GM13976 (cell line): ENCODE measurements at places on chromosomes 1 and 21.
A peak's percentile ranks its signal among the peaks of the same experiment; 100 is the strongest.

DNA sequence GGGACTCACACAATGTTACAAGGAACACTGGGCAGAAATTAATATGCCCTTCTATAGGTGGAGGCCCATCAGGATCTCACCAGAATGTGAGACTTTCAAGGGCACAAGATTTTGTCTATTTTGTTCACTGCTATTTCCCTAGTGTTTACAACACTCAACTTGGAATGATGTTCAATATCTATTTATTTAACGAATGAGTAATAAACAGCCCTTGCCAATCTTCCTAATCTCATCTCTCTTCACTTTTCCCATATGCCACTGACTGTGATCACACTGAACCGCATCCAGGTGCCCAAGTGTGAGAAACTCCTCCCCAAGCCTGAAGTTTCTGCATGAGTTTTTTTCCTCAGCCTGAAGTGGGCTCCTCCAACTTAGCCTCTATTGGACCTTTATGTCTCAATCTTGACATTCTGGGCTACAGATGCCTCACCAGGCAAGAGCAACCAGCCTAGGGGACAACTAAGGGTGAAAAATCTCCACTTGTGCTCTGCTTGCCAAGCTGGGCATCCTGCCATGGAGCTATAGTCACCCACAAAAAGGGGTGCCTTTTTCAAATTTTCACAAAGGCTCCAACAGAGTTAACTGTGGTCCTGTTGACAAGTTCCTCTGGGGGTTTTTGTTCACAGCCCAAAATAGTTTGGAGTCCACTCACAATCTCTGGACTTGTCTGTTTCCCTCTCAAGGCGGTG lies 105.6 kb downstream of the PLPP3 start:
- no peak for DNase-seq

DNA sequence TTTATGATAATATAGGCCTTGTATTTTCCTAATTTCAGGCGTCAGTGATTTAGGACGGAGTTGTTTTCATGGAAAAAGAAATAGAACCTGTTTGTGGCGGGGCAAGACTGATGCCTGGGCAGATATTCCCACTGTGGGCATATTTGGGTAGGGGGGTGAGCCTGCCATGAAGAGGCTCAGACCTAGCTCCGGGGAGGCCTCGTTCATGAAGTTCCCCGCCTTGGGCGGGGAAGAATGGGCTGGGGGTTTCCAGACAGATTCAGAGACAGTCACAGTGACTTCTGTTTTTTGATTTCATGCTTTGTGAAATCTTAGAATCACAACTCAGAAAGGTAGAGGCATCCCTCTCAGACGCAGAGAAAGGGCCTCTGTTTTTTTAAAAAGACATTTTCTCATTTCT lies 36.1 kb downstream of the RUNX3 start:
- DNase-seq: peak; percentile 27

- no peak for DNase-seq
Measured at GRCh38 chr1:115495625-115496024, 146.1 kb upstream of the VANGL1 start.

- no peak for DNase-seq
Measured at GRCh38 chr1:18938707-18939070, 17.8 kb downstream of the IFFO2 start.

DNA sequence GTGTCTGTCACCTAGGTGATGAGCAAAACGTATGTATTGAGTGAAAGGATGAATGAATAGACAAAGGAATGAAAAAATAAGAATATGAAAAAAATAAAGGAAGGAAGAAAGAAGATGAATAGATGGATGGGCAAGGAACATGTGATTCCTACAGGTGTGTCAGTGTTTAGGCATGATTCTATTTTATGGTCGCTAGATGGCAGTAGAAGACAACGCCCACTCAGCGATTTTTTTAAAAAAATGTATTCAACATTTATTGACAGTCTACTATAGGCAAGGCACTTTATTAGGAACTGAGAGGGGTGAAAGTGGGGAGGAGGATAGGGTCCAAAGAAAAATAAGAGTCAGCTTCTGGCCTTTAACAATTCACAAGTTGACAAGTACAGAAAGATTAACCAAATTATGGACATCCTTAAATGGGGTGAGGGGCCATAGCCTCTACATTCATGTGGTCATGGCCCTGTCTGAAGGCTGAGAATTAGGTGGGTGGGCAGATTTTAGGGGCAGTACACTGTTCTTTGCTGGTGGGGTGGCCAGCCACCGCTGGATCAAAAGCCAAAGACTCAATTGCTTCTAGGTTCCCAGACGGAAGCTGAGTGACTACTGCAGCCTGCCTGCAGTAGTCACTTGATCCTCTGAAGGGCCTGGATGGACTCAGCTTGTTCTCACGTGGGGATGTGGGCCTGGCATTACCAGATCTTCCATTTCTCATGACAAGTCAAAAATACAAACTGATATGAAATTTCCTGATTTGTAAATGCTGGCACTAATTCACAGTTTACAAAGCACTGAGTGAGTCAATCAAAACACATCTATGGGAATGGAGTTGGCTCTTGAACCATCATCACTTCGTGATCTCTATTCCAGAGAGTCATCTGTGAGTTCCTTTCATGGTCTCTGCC lies 83.9 kb downstream of the FASLG start:
- DNase-seq: no peak

DNA sequence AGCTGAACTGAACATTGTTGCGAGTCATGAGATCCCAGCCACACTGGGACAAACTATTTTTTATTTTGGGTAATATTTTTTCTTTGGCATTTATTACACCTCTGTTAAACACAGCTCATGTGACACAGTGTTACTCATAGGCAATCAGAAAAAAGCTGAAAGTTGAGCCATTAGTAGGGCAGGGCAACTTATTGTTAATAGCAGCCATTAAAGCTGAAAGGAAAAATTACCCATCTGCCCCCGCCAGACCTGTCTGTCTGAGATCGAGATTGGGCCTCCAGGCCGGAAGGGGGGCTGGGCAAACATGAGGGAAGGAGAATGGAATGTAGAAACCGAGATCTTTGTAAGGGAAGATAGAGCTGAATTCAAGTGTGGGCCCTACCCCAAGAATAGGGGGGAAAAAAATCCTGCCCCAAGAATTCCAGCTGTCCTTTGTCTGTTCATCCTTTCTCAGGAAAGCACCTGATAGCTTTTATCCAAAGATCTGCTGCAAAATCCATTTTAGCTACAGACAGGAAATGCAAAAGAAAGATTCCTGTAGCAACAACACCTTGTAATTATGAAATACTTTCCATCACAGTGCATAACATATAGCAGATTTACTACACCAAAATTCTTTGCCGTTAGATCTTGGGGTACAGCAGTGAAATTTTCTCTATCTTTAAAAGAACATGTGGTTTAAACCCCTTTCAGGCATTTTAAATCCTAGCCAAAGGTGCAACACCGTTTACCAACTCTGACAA lies 212.8 kb downstream of the PBX1 start:
- DNase-seq: no peak

- peak; percentile 72 for DNase-seq
Measured at GRCh38 chr1:169138866-169139670, 32.6 kb downstream of the ATP1B1 start.

DNA sequence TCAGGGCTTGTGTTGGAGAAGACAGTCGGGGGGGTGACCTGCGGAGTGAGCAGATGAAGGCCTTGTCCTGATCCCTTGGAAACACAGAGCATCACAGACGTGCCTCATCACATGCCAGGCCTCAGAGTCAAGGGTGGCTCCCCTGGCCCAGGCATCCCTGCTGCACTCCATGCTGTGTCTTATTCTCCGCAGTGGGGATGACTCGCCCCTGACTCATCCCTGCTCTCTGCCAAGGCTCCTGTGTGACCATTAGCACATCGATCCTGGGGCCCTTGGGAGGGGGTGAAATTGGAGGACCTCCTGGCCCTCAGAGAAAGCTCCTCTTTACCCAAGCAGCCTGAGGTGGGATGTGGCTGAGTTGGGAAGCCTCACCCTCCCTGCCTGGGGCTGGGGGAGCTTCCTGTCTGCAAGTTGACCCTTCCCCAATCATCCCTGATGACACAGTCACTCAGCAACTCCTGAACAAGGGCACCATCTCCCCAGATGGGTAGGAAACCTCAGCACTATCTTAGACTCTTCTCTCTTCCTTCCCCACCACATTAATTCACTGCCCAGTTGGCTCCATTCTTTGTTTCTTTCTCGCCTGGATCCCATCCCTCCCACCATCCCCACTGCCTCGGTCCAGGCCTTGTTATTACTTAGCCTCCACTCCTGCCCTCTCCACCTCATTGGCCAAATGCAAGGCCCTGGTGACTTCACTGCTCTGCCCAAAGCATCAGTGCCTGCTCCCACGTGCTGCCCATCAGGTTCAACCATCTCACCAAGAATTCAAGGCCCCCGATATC lies 74.6 kb downstream of the CAMK2N1 start:
- no peak for DNase-seq

GRCh38 chr21:30126576-30126975 lies 40.0 kb downstream of the CLDN17 start:
- no peak for DNase-seq

DNA sequence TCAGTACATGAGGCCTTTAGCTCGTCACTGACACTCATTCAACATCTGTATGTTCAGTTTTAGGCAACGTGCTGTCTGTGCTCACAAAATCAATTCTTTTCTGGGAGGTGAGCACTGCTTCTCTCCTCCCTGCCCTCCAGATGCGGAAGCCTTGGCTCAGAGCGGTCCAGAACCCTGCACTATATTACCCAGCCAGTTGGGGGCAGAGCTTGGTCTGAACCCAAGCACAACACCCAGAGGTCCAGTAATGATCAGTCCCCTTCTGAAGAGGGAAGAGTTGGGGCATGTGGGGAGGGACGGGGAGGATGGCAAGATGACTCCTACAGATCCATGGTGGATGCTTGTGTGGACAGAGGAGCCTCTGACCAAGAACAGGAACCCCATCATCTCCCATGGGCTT lies 5.6 kb upstream of the DSCAM start:
- no peak for DNase-seq

DNA sequence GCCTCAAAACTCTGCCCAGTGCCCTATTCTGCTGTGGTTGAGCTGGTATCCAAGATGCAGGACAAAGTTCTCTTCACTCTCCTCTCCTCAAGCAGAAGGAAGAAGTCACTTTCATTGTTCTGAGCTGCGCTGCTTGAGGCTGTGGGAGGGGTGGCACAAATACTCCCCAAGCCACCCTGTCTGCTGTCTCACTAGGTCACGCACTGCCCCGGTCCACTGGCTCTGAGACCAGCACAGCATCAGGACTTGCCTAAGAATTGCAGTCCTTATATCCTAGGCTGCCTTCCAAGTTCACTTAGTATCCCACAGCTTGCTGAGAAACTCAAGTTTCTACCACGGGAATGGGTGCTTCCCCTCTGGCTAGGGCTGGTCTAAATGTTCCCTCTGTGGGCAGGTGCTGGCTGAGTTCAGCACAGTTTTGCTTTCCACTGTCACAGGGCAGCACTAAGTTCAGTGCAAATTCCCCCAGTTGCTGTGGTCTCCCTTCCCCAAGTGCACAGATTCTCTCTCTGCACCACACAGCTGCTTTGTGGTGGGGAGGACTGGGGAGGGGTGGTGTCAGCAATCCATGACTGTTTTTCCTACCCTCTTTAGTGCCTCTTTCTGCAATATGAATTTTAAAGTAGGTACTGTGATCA lies 32.4 kb downstream of the SLC9C2 start:
- DNase-seq: no peak

GRCh38 chr1:246794048-246794827 lies 70.0 kb downstream of the SCCPDH start:
- no peak for DNase-seq

- DNase-seq: no peak
Measured at GRCh38 chr1:119483441-119484200, 23.4 kb upstream of the HSD3B1 start.

GRCh38 chr1:27624467-27625178 lies 10.4 kb downstream of the FGR start:
- DNase-seq: peak; percentile 71

GRCh38 chr1:248820041-248820585 lies 5.6 kb downstream of the SH3BP5L start:
- DNase-seq: no peak

DNA sequence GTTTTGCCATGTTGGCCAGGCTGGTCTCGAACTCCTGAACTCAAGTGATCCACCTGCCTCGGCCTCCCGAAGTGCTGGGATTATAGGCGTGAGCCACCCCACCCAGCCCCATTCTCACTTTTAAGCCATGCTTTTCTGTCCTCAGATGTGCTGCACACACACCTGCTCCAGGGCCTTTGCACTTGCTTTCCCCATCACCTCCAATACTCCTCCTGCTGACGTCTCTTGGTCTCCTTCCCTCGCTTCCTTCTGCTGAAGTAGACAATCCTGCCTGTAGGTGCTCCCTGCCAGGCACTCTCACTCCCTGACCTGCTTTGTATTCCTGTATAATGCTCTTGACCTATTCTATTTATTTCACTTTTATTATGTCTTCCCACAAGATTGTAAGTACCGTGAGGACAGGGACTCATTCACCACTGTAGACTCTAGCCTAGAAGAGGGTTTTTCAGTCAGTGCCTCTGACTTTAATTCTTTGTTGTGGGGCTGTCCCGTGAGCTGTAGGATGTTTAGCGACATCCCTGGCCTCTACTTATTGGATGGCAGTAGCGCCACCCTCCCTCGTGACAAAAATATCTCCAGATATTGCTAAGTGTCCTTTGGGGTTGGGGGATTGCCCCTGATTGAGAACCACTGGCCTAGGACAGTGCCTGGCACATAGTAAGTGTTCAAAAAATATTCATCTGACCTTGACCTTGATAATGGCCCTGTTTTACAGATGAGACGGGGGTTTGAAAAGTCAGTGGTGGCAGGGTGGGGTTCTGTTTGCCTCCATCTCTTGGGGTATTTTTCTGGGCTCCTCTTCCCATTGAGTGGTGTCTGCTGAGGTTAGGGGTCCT lies 4.6 kb downstream of the TNFRSF1B start:
- no peak for DNase-seq

DNA sequence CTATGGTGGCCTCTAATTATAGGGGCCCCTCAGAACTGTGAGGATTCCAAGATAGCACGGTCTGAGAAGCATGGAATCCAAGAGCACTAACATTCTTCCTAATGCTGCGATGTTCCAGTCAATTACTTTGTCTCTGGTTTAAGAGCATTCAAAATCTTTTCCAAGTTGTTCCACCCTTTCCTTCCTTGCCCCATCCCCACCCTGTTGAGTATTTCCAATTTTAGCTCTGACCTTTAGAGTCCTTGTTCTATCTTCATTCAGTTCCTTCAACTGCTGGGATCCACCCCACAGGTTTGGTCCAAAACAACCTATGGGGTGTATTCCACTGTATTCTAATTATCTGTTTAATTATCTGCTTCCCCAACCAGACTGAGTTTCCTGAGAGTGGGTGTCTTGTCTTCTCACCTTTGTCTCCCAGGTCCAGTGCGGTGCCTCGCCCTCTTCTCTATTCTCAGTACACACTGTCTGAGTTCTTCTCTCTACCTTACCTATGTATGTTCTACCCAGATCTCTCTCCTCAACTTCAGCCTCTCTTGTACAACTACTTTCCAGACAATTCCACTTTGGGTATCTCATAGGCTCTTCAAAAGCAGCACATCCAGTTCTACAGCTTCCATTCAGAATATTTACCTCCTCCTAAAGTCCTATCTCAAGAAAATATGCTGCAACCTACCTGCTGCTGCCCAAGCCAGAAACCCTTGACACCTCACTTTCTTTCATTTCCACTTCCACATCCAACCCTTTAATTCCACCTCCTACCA lies 25.0 kb upstream of the BCL9 start:
- no peak for DNase-seq

GRCh38 chr1:238501290-238501689 lies 610.6 kb upstream of the ZP4 start:
- DNase-seq: no peak

GRCh38 chr1:29798699-29799566 lies 562.6 kb downstream of the PTPRU start:
- no peak for DNase-seq

- no peak for DNase-seq
Measured at GRCh38 chr1:10502206-10502605, 27.5 kb downstream of the PEX14 start.
